Activated CD4-positive, alpha-beta T cell treated with anti-CD3 and anti-CD28 coated beads for 36 hours (primary cell): ENCODE measurements at places on chromosomes 6 and 20. TPM values are rescaled to one million over a fixed set of nuclear protein-coding genes. Genes with fewer than 3 reads are reported as not detected.

The NRSN1 gene
- not detected for total RNA-seq

The ZBTB12 gene
- total RNA-seq: 1.9 TPM

The EPHA7 gene
- total RNA-seq: not detected

The DEFB132 gene
- total RNA-seq: not detected

The THBD gene
- total RNA-seq: not detected
